ENCODE measurements at places on chromosomes 16 and 17.

- DNase-seq: no peak
Measured at GRCh38 chr17:72306037-72306436, 185.2 kb downstream of the SOX9 start.

GRCh38 chr17:42744806-42745617 is at the start of gene EZH1:
TSS of gene EZH1 (minus strand) at chr17:42745040. CDS start at chr17:42728941, 16,099 bp downstream.
- DNase-seq: peak; percentile 61

DNA sequence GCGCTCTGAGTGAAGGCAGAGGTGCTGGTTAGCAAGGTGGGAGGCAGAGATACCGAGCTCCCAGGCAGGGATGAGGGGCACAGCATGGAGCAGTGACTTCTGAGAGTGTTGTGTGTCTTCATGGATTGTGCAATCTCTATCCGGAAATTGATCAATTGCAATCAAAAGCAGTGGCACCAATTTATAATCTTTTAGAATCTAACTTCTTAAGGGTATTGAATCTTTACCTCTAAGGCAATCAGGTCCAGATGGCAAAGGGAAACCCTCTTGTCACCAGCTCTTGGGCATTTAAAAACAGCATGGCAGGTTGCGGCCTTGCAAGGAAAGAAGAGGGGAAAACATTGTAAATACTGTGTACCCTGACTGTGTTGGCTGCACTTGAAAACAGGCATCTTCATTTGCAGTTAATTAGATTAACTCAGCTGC is 58.0 kb upstream of the MRTFB start:
- no peak for DNase-seq

DNA sequence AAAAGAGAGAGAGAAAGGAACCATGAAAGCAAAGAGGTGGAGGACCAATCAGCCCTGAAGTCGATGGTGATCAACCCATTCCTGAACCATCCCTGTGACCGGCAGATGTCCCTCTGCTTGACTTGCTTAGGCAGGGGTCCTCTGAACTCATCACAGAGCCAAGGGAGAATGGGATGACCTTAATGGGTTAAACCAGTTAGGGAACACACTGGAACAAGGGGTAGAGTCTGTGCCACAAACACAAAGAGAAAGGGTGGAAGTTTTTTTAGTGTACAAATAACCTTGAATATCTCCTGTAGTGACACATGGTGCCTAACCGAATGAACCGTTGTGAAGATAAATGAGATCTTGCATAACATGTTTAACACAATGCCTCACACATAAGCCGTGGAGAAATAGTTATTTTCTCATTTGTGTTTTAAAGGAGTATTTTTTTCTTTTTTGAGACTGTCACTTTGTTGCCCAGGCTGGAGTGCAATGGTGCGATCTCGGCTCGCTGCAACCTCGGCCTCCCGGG is 11.2 kb downstream of the NAA60 start:
- DNase-seq: no peak

GRCh38 chr16:27381236-27381635 is 20.7 kb upstream of the IL21R start:
- DNase-seq: no peak

DNA sequence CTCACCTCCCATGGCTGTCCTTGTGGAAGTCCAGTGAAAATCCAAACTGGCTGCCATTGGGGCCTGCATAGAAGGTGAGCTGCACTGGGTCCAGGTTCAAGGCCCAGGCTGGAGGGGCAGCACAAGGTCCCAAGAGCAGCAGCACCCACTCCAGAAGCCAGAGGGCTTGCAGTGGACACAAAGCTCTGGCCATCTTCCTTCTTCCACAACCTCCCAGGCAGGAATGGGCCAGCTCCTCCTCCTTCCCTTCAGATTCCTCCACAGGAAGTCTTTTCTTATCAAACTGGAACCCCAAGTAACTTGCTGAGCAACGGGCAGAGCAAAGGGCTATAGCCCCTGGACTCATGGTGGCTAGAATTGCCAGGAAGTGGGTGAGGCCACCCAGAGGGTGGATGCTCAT is at the start of gene ITGA2B:
ITGA2B (minus strand) TSS at position 369 of the 400 bp plus-strand sequence; CDS start at position 193, 176 bp downstream.
- DNase-seq: no peak

GRCh38 chr17:44314869-44315661 is 6.7 kb downstream of the RUNDC3A start:
- DNase-seq: no peak

DNA sequence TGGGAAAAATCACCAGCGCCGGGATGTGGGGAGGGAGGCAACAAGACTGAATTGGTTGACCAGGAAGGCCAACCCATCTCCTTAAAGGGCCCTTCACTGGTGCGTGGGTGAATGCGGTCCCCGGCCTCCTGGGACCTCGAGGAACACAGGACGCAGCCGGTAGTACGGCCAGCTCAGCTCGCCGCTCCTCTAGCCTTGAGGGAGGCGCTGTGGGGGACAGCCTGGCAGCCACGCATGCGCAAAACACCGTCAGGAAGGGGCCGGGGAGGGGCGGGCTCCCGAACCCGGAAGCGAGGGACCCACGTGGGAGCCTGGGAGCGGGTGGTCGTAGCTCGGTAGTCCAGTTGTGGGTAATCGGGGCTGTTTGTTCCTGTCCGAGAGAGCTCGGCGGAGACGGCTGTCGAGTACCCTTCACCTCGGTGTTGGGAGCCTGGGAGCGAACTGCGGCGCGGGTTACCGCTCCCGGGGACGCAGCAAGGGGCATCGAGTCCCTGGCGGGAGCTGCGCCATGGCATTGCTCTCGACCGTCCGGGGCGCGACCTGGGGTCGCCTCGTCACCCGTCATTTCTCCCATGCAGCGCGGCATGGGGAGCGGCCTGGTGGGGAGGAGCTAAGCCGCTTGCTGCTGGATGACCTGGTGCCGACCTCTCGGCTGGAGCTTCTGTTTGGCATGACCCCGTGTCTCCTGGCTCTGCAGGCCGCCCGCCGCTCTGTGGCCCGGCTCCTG is at the start of gene MRM1:
MRM1 (plus strand) TSS at position 281 of the 727 bp plus-strand sequence; CDS start at position 509, 228 bp downstream.
- DNase-seq: peak; percentile 76

GRCh38 chr16:60788631-60789030 is 1247.6 kb downstream of the CDH8 start:
- DNase-seq: no peak

GRCh38 chr17:34652021-34652555 is 72.7 kb downstream of the TMEM132E start:
- DNase-seq: no peak

GRCh38 chr17:64099543-64099942 is 30.4 kb downstream of the ERN1 start:
- no peak for DNase-seq

DNA sequence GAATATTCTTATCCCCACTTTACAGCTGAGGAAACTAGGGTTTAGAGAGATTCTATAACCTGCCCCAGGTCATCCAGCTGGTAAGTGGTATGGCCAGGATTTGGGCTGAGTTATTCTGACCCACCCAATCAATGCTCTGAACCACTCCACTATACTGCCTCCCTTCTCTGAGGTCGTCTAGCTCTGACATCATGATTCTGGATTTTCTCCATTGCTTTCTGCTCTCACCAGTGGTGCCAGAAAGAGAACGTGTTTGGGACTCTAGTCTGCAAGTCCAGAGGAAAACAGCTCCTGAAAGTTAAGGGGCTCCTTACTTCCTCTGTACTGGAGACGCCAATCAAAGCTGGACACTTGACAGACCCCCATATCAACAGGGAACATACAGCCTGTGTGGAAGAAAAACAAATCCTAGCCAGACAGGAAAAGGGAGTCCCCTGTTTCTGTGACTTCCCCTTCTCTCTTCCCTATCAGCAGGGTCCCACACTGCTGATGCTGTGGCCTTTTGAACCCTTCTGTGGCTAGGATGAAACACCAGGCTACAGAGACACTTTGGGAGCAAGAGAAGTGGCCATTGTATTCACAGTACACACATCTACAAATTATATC is 6.0 kb upstream of the EZH1 start:
- no peak for DNase-seq

DNA sequence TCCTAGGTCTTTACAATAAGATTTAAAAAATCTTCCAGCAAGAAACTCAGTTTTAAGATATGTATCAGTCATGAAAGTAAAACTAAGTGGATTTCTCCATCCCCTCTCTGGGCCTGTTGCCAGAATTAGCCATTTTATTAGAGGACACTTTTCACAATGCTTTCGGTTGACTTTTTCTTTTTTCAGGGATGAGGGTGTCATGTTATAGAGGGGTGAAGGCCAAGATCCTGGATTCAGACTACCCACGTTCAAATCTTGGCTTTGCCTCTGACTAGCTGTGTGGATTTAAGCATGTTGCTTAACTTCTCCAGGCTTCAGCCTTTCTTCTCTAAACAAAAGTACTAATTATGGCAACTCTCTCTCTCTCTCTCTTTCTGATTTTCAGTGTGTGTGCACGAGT is 111.7 kb upstream of the COX10 start:
- no peak for DNase-seq

GRCh38 chr17:30091121-30091670 is 25.4 kb upstream of the NSRP1 start:
- DNase-seq: no peak

DNA sequence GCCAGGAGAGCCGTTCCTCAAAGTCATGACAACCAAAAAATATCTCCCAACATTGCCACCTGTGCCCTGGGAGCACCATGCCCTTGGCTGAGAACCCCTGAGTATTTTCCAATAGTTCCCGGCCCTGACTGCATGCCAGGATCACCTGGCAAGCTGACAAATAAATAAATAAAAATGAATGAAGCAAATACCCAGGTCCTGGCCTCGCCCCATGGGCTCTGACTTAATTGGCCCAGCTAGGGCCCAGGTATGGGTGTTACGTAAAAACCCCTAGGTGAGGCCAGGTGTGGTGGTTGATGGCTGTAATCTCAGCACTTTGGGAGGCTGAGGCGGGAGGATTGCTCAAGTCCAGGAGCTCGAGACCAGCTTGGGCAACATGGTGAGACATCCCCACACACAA is 2.7 kb upstream of the C16orf74 start:
- DNase-seq: no peak

DNA sequence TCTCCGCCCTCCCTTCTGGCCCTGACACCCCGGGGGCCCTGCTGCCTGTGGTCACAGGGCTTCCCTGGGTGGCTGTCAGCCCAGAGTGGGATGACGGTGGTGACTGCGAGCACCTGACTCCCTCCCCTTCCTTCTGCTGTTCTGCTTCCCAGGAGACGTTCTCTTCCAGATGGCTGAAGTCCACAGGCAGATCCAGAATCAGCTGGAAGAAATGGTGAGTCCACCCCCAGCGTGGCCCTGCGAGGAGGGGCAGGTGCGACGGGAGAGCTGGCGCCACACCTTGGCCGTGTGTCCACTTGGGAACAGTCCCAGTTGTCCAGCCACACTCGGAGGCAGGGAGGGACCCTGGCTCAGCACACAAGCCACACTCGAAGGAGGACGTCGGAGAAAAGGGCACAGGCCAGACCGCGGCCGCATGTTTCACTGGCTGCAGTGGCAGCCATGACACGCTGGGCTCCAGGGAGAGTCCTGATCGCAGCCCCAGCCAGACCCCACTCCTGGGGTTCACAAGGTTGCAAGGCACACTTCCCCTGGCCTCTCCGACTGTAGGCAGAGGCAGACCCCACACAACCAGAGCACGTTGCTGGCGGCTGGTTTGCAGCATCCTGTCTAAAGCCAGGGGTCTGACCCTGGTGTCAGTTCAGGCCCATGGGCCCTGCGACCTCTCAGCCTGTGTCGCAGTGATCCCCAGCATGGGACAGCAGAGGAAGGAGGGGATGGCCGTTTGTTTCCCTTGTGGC is 49.9 kb downstream of the BAIAP2 start:
- no peak for DNase-seq

DNA sequence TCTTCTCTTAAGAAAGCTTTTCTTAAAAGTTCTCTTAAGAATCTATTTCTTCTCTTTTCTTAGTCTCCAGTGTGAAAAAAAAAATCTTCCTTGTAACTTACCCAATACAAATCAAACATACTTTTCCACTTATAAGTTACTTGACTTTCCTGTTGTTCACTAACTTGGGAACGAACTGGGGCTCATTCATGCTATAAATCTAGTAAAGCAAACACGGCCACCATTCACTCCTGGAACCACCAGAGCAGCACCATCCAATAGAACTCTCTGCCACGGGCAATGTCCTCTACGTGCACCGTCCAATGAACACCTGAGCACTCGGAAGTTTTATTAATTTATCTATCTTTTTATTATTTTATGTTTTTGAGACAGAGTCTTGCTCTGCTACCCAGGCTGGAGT is 20.8 kb downstream of the SRP68 start:
- DNase-seq: no peak

DNA sequence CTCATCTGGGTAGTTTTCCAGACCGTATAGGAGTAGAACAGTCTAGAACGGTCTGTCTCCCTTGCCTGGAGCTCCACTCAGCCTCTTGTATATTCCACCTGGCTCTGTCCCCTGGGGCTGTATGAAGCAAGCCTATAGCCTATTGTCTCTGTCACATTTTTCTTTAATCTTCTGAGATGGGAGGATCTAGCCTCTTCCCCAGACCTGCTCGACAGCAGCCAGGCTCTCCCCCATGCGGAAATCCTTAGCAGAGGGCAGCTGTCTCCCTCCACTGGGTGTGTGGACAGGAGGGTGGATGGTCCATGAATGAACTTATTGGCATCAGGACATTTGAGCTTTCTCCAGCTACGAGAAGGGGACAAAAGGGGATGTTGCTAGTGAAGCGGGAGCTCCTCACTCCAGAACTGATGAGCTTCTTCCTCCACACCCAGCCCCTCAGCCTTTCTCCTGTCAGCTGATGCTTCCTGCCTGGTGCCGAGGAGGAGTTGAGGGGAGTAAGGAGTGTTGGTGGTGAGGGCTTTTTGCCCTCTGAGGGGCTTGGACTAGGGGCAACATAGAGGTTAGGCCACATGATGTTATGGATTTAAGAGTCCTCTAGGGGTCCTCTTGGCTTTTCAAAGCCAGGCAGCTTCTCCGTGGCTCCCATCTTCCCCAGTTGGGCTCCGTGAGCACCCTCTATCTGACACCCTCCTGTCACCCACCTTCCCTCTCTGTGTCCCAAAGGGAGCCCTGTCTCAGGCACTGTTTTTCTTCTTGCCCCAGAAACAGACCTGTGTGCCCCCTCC is 28.0 kb downstream of the ARHGAP23 start:
- no peak for DNase-seq

- DNase-seq: no peak
Measured at GRCh38 chr16:81094771-81095251, 1.4 kb downstream of the GCSH start.

GRCh38 chr17:38705803-38706504 is 881 bp downstream of the MLLT6 start:
- no peak for DNase-seq

- no peak for DNase-seq
Measured at GRCh38 chr17:60249290-60249826, 99.6 kb downstream of the CA4 start.

DNA sequence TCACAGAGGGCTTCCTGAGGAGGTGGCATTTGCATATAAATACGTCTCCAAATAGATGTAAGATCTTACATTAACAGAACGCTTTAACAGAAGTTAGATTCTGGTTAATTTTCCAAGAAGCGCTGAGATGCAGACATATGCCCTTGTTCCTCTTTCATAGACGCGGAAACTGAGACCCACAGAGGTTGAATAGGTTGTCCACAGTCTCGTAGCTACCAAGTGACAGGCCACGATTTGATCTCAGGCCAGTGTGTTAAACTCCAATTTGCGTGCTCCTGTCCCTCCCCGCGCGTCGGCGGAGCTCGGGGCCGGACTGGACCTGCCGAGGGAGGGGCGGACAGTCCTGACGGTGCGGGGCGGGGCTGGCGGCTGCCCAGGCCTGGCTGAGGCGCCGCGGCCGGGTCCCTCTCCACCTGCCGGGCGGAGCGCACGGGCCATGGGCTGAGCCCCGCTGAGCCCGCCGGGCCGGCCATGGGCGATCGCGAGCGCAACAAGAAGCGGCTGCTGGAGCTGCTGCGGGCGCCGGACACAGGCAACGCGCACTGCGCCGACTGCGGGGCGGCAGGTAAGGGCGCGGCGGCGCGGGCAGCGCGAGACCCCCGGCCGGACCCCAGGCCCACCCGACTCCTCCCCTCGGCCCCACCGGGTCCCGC is at the start of gene ADAP2:
ADAP2 (plus strand) TSS at position 402 of the 653 bp plus-strand sequence; CDS start at position 472, 70 bp downstream.
- DNase-seq: no peak

GRCh38 chr17:73309727-73310596 is 1.8 kb downstream of the CDC42EP4 start:
- no peak for DNase-seq
